ENCODE measurements at places on chromosomes 1 and 21.
A peak's percentile ranks its signal among the peaks of the same experiment; 100 is the strongest.

- H3K27me3 ChIP-seq = no peaks in the 10 kb centered on the region
- peak; percentile 83 for DNase-seq
- no peaks in the 10 kb centered on the region for H3K36me3 ChIP-seq
- H3K4me1 ChIP-seq = peaks cover 53% of the 10 kb centered on the region
These were observed 71.0 kb upstream of the ANGPTL1 start for GRCh38 chr1:178941849-178942248.

DNA sequence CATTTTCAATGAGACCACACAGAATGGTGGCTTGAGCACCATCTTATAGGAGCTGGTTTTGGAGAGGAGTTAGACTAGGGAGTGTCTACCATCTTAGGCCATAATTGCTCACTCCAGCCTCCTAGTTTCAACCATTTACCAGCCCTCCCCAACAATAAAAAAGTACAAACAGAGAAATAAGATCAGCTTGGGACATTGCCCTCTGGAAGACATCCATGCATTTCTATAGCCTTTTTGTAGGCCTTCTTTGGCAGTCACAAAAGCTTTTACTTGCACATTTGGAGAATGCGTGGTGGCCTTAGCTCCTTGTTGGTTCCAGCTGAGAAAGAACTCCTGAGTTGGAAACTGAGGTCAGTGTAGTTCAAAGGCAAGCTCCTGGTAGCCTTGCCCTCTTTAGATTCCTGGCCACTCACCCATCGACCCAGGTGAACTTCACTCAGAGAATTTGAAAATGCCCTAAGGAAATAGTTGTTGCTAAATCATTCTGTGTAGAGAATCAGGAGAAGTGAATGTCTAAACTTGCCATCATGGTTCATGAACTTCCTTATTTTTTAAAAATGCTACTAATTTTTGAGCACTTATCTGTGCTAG lies 301.7 kb upstream of the PROX1 start:
- H3K27me3 ChIP-seq = no peaks in the 10 kb centered on the region
- no peak overlapping the region for H3K4me3 ChIP-seq
- no peaks in the 10 kb centered on the region for H3K4me1 ChIP-seq

- no peak overlapping the region for H3K27ac ChIP-seq
- no peak overlapping the region for H3K4me3 ChIP-seq
- no peaks in the 10 kb centered on the region for H3K27me3 ChIP-seq
These were observed 4.2 kb downstream of the MRPL37 start for GRCh38 chr1:54204199-54204598.

- peaks cover 3% of the 10 kb centered on the region for H3K36me3 ChIP-seq
- H3K27ac ChIP-seq = no peak overlapping the region
- DNase-seq = no peak
- no peaks in the 10 kb centered on the region for H3K27me3 ChIP-seq
- H3K4me3 ChIP-seq = no peak overlapping the region
These were observed 166.5 kb upstream of the CD34 start for GRCh38 chr1:208077232-208078075.

DNA sequence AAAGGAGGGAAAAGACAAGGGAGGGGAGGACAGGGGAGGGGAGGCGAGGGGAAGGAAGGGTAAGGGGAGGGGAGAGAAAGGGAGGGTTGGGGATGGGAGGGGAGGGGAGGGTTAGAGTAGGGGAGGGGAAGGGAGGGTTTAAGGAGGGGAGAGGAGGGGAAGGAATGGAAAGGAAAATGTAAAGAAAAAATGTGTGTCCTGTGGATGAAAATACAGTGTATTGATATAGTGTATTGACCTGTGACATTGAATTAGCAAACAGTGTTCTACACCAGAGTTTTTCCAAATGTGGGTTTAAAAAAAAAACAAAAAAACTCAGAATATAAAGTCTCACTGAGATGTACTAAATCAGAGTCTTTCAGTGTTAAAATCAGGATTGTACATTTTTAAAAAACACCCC lies 1279.8 kb upstream of the ADGRL2 start:
- DNase-seq = no peak
- no peaks in the 10 kb centered on the region for H3K4me1 ChIP-seq
- no peak overlapping the region for H3K27ac ChIP-seq
- H3K27me3 ChIP-seq = no peaks in the 10 kb centered on the region
- H3K36me3 ChIP-seq = no peaks in the 10 kb centered on the region

GRCh38 chr1:241639623-241640148 lies 483 bp downstream of the CHML start:
- no peak overlapping the region for H3K27ac ChIP-seq
- DNase-seq = peak; percentile 68
- H3K4me3 ChIP-seq = peak overlapping the region; percentile 84
- no peaks in the 10 kb centered on the region for H3K27me3 ChIP-seq
- peaks cover 32% of the 10 kb centered on the region for H3K4me1 ChIP-seq

DNA sequence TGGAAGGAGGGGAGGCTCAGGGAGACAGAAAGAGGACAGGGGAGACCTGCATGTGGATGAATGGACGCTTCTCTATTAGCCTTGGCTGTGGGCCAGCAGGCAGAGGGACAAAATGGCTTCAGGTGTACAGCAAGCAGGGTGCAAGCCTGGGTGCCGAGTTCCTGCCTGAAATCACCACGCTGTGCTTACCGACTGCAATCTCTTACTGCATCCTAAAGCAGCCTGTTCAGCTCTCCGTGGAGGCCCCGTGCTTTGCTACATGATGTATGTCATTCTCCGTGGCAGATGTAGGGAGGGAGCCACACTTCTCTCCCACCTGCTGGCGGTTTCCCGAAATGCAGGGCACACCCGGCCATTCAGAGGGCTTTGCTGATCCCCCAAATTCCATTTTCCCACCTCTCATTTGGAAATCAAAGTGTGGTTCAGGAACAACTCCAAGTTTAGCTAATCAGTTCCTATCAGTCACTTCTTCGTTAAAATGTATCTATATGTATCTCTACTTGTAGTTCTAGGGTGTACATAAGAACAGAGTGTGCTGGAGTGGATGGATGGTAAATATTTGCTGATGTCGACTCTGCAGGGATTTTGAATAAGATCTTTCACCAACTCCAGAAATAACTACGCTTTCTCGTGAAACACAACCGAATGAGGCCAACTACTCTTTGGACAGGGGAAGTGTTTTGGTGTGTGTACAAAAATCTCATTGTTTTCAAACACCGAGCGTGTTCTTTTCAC lies 122.3 kb upstream of the BACE2 start:
- no peak overlapping the region for H3K27ac ChIP-seq
- H3K4me1 ChIP-seq = no peaks in the 10 kb centered on the region
- no peaks in the 10 kb centered on the region for H3K27me3 ChIP-seq
- H3K4me3 ChIP-seq = no peak overlapping the region

- peaks cover 18% of the 10 kb centered on the region for H3K4me1 ChIP-seq
- H3K4me3 ChIP-seq = no peak overlapping the region
- H3K36me3 ChIP-seq = no peaks in the 10 kb centered on the region
- H3K27me3 ChIP-seq = no peaks in the 10 kb centered on the region
These were observed 28.5 kb upstream of the C1orf198 start for GRCh38 chr1:230896779-230897178.

- no peak overlapping the region for H3K27ac ChIP-seq
- no peak overlapping the region for H3K4me3 ChIP-seq
- H3K36me3 ChIP-seq = no peaks in the 10 kb centered on the region
- H3K4me1 ChIP-seq = no peaks in the 10 kb centered on the region
- DNase-seq = peak; percentile 36
- no peaks in the 10 kb centered on the region for H3K27me3 ChIP-seq
These were observed 319.0 kb downstream of the HHAT start for GRCh38 chr1:210647406-210648333.

DNA sequence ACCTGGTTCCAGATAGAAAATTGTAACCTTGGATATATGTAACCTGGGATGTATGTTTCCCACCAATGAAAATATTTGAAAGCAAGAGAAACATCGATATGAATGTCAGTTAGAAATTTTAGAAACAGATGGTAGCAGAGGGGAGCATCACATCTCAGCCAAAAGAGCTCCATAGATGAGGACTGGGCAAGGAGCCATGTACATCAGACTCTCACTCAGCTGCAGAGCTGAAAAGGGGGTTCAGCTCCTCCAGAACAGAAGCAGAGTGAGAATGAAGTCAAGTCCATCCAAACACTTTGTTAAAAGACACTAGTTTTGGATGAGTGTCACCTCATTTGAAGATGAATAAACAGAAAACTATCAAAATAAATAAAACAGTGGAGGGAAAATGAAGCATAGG lies 202.4 kb downstream of the HMCN1 start:
- no peak overlapping the region for H3K27ac ChIP-seq
- DNase-seq = no peak
- no peak overlapping the region for H3K4me3 ChIP-seq
- H3K36me3 ChIP-seq = no peaks in the 10 kb centered on the region

GRCh38 chr1:173100476-173101107 lies 49.9 kb upstream of the TNFSF18 start:
- no peaks in the 10 kb centered on the region for H3K36me3 ChIP-seq
- no peak overlapping the region for H3K27ac ChIP-seq
- no peak overlapping the region for H3K4me3 ChIP-seq
- H3K27me3 ChIP-seq = no peaks in the 10 kb centered on the region
- peaks cover 27% of the 10 kb centered on the region for H3K4me1 ChIP-seq

- no peak for DNase-seq
- H3K36me3 ChIP-seq = peaks cover 17% of the 10 kb centered on the region
- H3K4me3 ChIP-seq = no peak overlapping the region
- no peaks in the 10 kb centered on the region for H3K27me3 ChIP-seq
These were observed 27.7 kb downstream of the DNAJC11 start for GRCh38 chr1:6673816-6674398.

- H3K4me3 ChIP-seq = no peak overlapping the region
- peaks cover 22% of the 10 kb centered on the region for H3K4me1 ChIP-seq
- H3K27ac ChIP-seq = peak overlapping the region; percentile 79
- DNase-seq = peak; percentile 97
These were observed 38.0 kb downstream of the ERG start for GRCh38 chr21:38460171-38460742.

- no peaks in the 10 kb centered on the region for H3K36me3 ChIP-seq
- H3K4me3 ChIP-seq = no peak overlapping the region
- H3K27ac ChIP-seq = no peak overlapping the region
These were observed 421.0 kb downstream of the MRPL39 start for GRCh38 chr21:25186273-25186672.

GRCh38 chr1:50423670-50424000 lies 392 bp upstream of the DMRTA2 start:
- no peak overlapping the region for H3K27ac ChIP-seq
- peaks cover 98% of the 10 kb centered on the region for H3K27me3 ChIP-seq
- DNase-seq = peak; percentile 54
- no peaks in the 10 kb centered on the region for H3K4me1 ChIP-seq
- no peaks in the 10 kb centered on the region for H3K36me3 ChIP-seq

- H3K4me1 ChIP-seq = peaks cover 50% of the 10 kb centered on the region
- no peak for DNase-seq
- H3K27ac ChIP-seq = peak overlapping the region; percentile 12
- peaks cover 87% of the 10 kb centered on the region for H3K36me3 ChIP-seq
- no peaks in the 10 kb centered on the region for H3K27me3 ChIP-seq
- H3K4me3 ChIP-seq = no peak overlapping the region
These were observed 31.7 kb downstream of the ARHGAP29 start for GRCh38 chr1:94205639-94206038.

DNA sequence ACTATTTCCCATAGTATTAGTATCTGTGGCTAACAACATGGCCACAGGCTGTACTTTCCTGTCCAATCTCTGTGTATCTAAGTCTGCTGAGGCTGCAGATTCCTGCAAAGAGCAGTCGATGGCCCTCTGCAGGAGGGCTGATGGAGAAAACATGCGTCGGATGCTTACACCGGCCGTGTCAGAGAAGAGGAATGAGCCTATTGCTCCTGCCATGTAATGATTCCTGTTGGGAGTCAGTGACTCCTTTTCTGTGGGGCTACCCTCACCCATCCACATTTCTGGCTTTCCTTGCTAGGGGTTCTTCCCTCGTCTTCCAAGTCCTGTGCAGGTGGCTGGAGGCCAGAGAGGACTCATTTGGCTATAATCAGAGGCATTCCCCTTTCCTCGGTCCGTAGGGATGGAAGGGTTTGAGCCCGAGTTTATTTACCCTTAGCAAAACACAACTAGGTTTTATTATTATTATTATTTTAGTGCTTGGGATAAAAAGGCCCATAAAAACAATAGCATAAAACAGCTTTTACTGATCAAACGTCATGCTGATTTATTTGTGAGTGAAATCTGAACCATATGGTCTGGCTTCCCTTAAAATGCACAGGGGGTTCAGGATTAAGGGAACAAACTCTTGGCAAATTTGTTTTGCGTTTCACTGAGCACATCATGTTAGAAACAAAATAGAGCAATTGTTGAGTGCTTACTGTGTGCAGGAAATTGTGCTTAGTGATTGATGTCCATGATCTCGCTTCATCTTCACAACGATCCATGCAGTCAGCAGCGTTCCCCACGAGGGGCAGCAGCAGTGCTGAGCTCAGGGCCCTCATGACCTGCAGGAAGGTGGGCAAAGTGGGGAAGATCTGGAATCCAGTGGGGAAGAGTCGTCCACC lies 70.8 kb downstream of the KIF26B start:
- no peak overlapping the region for H3K27ac ChIP-seq
- H3K36me3 ChIP-seq = no peaks in the 10 kb centered on the region
- peak; percentile 61 for DNase-seq

- no peaks in the 10 kb centered on the region for H3K27me3 ChIP-seq
- no peak overlapping the region for H3K27ac ChIP-seq
- H3K4me1 ChIP-seq = no peaks in the 10 kb centered on the region
- no peaks in the 10 kb centered on the region for H3K36me3 ChIP-seq
- no peak for DNase-seq
These were observed 21.8 kb upstream of the LHX4 start for GRCh38 chr1:180208264-180208663.

DNA sequence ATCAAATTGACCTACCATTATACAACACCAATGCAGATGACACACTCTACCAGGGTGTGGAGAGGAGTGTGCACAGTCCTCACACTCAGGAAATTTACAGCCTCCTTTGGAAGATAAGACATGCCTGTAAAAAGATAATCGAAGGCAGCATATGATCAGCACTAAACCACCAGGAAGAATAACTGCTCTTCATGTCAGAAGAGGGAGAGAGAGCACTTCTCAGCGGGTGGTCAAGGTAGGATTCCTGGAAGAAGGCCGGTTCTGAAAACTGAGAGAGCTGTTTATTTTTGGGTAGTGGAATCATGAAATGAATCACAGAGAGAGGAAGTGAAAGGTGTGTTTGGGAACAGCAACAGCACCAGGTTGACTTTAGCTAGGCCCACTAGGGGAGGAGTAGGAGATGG lies 14.0 kb upstream of the ZNF697 start:
- DNase-seq = no peak
- H3K4me3 ChIP-seq = no peak overlapping the region
- H3K36me3 ChIP-seq = no peaks in the 10 kb centered on the region

DNA sequence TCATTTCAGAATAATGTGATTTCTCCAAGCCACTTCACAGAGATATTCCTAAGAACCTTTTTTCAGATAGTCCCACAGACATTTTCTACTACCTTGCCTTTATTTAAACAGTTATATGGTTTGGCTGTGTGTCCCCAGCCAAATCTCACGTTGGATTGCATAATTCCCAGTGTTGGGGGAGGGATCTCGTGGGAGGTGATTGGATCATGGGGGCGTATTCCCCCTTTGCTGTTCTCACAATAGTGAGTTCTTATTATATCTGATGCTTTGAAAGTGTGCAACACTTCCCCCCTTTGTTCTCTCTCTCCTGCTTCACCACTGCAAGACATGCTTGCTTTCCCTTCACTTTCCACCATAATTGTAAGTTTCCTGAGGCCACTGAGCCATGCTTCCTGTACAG lies 93.6 kb upstream of the ZNF678 start:
- DNase-seq = no peak
- no peak overlapping the region for H3K4me3 ChIP-seq
- H3K36me3 ChIP-seq = no peaks in the 10 kb centered on the region
- H3K4me1 ChIP-seq = no peaks in the 10 kb centered on the region
- H3K27me3 ChIP-seq = peaks cover 21% of the 10 kb centered on the region

GRCh38 chr1:237166086-237166485 lies 124.1 kb downstream of the RYR2 start:
- no peaks in the 10 kb centered on the region for H3K4me1 ChIP-seq
- H3K4me3 ChIP-seq = no peak overlapping the region
- H3K27me3 ChIP-seq = no peaks in the 10 kb centered on the region
- H3K27ac ChIP-seq = no peak overlapping the region
- DNase-seq = no peak
